Motor neuron (in vitro differentiated cells): ENCODE measurements at places on chromosomes 7 and 10.

- no peak for ATAC-seq
These were observed 289.9 kb upstream of the LRRN3 start for GRCh38 chr7:110800984-110801383.

- ATAC-seq: peak; percentile 81
These were observed 37.2 kb upstream of the PCBD1 start for GRCh38 chr10:70925377-70926225.

- peak; percentile 85 for ATAC-seq
These were observed 651 bp downstream of the MYO3A start for GRCh38 chr10:25934621-25935139.

DNA sequence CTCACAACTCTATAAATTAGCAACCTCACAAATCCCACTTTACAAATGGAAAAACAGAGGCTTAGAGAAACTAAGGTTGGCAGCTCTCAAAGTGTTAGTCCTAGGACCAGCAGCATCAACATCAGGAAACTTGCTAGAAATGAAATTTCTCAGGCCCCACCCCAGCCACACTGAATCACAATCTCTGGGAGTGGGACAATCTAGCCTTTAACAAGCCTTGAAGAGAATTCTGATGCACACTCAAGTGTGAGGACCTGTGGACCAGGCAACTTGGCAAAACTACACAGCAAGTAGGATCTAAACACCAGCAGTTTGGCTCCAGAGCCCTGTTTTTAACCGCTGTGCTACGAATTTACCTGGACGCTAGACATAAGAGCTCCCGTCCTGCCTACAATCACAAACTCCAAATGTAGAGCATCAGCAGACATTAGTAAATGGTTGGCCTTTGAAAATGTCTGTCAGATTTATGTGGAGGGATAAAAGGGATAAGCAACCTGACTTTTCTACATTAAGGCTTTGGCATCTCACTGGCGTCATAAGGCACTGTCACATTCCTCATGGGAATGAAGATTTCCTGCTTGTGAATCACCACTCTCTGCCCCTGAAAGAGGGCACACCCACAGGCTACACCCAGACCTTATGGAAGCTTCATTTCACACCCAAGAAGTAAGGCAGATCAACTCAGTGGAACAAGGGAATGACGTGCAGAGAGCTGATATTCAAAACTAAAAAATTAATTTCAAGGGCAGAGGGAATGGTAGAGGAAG, 34.5 kb downstream of the PPP1R3C start:
- peak; percentile 89 for ATAC-seq

GRCh38 chr10:132411561-132412253, 14.7 kb downstream of the PWWP2B start:
- peak; percentile 58 for ATAC-seq

DNA sequence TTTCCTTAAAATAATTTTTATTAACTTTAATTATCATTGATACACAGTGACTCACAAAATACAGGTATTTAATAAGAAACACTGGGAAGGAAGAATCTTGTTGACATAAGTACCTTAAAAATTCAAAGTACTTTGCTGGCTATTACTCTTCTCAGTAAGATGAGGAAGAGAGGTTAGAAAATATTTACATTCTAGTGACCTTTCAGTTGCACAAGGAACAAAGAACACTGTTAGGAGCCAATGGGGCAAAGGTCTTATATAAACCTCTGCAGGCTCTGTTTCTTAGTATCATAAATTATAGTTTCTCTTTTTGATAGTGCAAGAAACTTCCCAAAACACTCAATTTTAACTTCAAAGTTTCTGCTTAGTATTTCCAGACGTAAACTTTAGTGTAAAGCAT, 4.8 kb upstream of the TAX1BP1 start:
- ATAC-seq: no peak
